ENCODE measurements at places on chromosomes 5 and 9.

- DNase-seq: no peak
These were observed 4.8 kb downstream of the ANKRD34B start for GRCh38 chr5:80565330-80565729.

DNA sequence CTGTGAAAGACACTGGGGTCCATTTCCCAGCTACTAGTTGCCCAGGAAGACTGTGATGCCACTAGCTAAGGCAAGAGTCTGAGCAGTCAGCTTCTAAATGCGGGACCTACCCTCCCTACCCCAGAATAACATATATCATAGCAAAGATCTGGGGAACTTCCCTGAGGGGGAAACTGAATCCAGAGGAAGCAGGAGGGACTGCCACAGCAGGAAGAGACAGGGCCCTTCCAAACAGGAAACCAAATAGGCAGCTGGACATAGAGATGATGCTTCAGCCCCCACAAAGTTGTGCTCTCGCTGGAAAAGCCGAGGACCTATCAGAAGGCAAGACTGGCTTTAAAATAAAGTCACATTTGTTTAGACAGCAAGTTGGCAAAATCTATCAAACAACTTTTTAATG, 51.1 kb downstream of the KLHL3 start:
- DNase-seq: no peak

DNA sequence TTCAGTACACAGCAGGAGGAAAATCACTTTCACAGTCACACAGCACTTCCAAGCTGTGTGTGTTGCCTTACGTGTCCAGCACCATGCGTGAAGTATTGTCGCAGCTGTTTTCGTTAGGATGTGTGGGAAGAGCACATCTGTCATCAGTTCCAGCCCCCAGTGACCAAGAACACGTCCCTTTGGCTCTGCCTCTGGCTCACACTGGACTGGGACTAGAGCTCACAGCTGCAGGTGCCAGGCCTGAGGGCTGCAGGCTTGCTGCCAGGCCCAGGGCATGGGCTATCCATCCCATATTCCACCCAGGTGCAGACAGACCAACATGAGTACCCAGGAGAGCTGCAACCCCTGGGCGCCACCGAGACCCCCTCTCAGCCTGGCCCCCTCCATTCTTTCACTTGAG, 60.5 kb upstream of the ANKRD33B start:
- no peak for DNase-seq

DNA sequence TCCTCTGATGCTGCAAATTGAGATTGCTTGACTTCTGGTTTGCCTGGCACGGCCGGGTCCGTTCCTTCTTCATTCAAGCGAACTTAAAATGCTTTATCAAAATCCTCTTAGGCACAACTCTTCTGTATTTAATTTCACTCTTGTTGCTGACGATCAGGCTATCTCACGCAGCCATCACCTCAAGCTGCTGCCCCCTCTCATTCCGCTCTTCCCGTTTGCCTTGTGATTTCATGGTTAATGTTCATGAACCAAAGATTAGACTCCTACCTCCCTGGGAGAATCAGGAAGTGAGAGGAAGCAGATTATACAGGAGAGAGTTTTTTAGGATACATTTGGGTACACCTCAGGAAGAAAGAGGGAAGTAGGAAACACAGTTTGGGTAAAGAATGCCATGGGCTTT, 22.6 kb downstream of the QRFP start:
- no peak for DNase-seq

DNA sequence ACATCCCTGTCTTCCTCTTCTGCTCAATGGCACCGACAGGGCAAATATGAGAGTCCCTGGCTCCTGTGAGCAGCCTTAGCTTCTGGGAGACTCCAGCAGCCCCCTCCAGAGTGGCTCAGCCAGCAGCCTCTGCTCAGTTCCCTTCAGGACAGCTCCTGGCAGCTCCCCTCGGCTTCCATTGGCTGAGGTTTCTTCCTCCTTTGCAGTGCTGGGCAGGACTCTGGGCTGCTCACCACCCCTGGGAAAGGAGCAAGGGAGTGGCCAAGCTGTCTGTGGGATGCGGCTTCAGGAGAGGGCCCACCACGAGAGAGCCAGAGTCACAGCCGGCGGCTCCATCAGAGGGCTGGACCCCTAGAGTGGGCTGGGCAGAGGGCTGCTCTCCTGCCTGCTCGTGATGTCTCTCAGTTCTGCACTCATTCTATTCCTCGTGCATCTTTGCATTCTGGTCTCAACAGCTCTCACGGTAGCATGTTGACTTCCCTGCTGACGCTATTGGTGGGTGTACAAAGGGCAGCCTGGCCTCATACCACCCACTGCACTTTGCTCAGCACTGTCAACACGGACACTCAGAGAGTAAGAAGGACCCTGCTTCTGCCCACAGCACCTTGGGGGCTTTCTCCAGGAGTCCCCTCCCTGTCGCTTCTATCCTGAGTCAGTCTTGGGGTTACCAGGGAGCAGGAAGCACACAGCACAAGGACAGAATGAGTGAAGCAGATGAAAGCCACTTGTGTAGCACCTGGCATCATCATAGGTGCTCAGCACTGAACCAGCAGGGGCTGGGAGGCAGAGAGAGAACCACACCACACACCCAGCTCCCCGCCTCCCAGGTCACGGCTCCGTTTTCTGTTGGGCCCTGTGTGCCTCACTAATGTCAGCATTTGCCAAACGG, 80.9 kb upstream of the ALDH1B1 start:
- no peak for DNase-seq

- DNase-seq: no peak
These were observed 13.8 kb downstream of the ANKRD33B start for GRCh38 chr5:10577371-10578292.

DNA sequence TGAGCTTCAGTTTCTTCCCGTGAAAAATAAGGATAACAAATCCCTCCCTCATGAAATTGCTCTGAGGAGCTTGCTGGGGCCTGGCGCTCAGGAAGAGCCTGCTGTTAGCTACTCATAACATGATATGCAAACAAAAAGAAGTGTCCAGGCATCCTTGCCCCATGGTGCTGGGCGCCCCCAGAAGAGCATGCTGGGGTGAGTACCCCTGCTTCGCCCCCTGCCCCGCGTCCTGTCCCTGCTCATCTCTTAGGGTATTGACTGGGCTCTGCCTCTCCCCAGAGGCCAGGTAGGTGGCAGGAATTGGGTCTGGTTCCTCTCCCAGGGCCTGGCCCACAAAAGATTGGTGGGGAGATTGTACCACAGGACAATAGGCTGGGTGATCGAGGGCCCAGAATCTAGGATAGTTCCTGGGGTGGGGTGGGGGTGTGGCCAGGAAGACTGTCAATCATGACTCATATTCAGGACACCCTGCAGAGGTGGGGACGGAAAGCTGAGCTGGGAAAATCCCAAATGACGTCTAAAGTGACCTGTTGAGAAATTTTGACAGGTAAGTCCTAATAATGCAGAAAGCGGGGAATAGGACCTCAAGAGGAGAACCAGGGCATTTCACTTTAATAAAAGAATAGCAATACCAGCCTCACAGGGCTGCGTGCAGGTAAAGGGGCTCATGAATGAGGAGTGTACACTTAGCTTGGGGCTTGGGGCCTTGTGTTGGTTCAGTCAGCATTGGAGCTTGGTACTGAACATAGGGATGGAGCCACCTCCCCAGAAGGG, 8.9 kb downstream of the PITX1 start:
- DNase-seq: no peak

DNA sequence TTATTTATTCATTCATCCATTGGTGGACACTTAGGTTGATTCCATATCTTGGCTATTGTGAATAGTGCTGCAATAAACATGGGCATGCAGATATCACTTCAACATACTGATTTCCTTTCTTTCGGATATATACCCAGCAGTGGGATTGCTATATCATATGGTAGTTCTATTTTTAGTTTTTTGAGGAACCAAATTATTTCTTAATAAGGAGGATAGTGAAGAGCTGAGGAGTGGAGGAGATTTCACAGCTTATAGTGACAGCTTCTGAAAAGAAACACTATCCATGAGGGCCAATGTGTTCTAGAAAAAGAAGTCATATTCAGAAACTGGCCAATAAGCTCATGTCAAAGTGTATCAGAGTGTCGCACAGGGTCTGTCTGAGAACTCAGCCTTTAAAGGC, 183.3 kb downstream of the SEC61B start:
- DNase-seq: no peak

DNA sequence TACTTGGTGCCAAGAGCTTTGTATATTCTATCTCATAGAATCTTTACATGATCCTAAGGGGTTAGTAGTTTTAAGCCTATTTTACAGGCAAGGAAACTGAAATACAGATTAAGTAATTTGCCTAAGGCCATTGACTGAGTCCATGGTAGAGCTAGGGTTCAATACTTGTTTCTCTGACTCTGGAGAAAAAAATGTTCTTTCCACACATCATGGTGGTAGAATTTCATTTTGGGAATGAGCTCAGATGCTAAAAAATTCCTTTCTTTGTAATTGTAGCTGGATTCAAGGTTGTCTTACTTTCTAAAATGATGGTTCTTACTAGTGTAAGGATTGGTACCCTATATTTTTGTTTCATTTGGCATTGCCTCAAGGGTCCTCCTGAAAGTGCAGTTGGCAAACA, 86.0 kb downstream of the ANKRD55 start:
- DNase-seq: no peak

GRCh38 chr5:178297751-178298150, 65.1 kb upstream of the PHYKPL start:
- DNase-seq: no peak

- no peak for DNase-seq
These were observed 54.1 kb downstream of the FER start for GRCh38 chr5:108801776-108802175.

DNA sequence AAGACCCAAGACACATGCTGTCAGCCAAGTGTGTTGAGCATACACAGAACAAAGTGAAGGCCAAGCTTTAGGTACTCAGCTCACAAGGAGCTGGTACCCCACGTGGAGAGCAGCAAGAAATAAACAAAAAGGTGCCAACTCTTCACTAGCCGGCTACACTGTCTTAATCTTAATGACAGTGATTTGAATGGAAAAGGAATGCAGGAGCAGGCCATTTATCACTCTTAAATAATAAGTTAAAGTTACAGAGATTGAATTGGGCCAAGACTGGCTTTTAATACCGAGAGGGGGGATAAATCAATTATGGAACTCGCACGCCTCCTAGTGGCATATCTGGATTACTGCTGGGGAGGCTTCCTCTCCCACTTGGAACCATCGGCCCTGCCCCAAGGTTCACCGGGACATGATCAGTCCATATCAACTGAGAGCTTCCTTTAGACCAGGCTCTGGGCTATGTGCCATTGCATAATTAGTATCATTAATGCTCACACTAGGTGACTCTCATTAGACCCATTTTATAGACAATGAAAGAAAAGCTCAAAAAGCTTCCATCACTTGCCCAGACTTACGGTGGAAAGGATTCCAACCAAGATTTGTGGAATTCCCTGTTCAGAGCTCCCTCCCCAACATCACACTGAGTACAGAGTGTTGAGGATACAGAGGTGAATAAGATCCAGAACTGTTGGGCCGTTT, 94.0 kb downstream of the ACTL7B start:
- DNase-seq: peak; percentile 70

DNA sequence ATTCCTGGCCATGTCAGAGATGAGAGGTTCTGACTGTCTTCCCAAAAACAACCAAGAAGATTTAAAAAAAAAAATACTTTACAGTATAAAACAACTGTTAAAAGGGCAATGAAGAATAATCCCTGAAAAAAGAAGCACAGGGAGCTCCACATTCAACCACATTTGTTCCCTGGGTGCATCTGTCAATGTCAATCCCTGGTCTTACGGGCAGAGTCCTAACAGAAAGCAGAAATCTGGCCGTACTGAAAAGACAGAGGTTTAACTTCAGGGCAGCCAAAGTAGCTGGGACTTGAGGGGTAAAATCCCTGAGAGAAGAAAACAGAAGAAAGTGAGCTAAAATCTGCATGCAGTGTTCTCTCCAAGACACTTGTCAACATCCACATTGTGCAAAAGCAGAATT, 76.6 kb downstream of the RICTOR start:
- DNase-seq: no peak
